Right ventricle myocardium inferior (tissue), 1 donor: ENCODE measurements at places on chromosomes 11 and 22. TPM values are rescaled to one million over a fixed set of nuclear protein-coding genes. Genes with fewer than 3 reads are reported as not detected.

GRCh38 chr11:34971928-34972327 is 55.5 kb downstream of the PDHX start:
- no peak for DNase-seq

- DNase-seq, result no peak
Observed at GRCh38 chr11:76700177-76701100, 29.9 kb upstream of the LRRC32 start.

GRCh38 chr22:37996515-37997246 is 12.3 kb upstream of the SOX10 start:
- DNase-seq, result no peak

- no peak for DNase-seq
Observed at GRCh38 chr22:35766654-35767580, 49.2 kb downstream of the APOL5 start.

- no peak for DNase-seq
Observed at GRCh38 chr11:75369560-75370255, 18.2 kb upstream of the ARRB1 start.

GRCh38 chr22:22593250-22593649 is 34.2 kb upstream of the PRAME start:
- DNase-seq, result no peak

- DNase-seq, result no peak
Observed at GRCh38 chr11:35615921-35616900, 2.0 kb upstream of the FJX1 start.

DNA sequence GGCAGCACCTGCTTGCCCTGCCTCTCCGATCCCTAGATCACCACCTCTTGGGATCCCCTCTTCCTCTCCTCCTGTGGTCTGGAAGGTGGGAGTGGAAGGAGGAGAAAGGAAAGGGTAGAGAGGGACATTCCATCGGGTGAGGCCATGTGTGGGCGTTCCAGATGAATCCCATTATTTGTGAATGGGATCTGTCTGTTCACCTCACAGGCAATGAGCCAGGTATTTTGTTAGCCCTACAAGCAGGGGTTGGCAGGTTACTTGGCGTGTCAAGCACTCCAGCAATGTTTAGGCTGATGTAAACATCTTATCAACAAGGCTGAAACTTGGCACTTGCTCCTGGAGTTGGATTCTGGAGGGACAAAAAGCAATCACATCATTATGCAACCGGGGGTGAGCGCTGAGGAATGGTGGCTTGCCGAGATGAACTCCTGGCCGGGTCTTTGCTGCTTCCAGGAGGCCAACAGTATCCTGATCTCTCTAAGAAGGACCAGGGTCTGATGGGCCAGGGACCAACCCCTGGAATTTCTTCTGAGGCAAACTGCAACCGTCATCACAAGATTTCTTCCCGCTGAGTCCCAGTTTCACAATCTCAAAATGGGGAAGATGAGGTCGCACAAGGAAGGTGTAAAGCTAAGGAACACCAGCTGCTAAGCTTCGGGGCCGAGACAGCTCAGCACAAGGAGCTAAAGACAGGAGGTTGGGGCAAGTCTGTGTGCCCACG is 7.8 kb downstream of the ADAMTS8 start:
- no peak for DNase-seq

Gene IL10RA
- total RNA-seq, result 7.2 TPM

Gene OR52I1
- total RNA-seq, result not detected

Gene TIGD3
- 0.54 TPM for total RNA-seq

Gene OVCH2
- not detected for total RNA-seq

Gene SHISAL1
- 1.5 TPM for total RNA-seq

Gene CDON
- total RNA-seq, result 18.6 TPM

Gene ARHGAP42
- total RNA-seq, result 4.5 TPM

Gene NDUFV1
- 724 TPM for total RNA-seq

Gene CCDC116
- 0.16 TPM for total RNA-seq

Gene KCNJ5
- 7.5 TPM for total RNA-seq

Gene ELMOD1
- total RNA-seq, result 0.41 TPM

Gene OR51B5
- not detected for total RNA-seq

Gene ASPHD2
- total RNA-seq, result 0.19 TPM
